ENCODE measurements at places on chromosomes 2 and 18. TPM values are rescaled to one million over a fixed set of nuclear protein-coding genes. Genes with fewer than 3 reads are reported as not detected.

Gene KYNU
- 25.3 TPM for total RNA-seq

Gene CCDC141
- 18.9 TPM for total RNA-seq

- DNase-seq, result no peak
Observed at GRCh38 chr18:41532344-41533086, 422.5 kb upstream of the PIK3C3 start.

GRCh38 chr2:56449002-56449431, 265.2 kb downstream of the CCDC85A start:
- no peak for DNase-seq

GRCh38 chr2:42852798-42853197, 60.4 kb upstream of the HAAO start:
- no peak for DNase-seq

- DNase-seq, result no peak
Observed at GRCh38 chr2:69241664-69242514, 145.1 kb downstream of the GFPT1 start.
